ENCODE measurements at places on chromosomes 7 and 10.

DNA sequence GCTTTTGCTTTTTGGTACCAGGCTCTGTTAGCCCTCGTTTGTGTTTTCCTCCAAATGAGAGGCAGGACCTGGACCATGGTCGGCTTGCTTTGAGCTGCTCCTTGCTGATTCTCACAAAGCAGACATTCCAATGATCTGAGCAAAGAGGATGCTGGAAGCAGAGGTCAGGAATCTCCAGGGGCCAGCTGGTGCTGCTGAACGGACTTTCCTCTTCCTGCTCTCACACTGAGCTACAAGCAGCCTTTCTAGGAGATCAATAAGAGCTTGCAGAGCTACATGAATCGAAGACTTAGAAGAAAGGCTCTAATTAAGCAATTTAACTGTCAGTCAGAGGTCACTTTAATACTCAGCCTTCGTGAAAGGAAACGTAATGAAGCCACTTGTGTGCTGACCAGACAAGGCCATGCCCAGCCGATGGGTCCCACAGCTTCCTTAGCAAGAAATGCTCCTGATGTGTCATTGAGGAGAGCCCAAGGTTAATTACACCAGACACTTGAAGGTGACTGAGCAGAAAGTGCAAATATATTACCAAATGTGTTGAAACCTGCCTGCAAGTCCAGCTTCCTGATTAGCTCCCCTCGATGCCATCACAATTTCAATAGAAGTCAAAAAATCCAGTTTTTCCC is 151.3 kb upstream of the RSU1 start:
- no peak for DNase-seq

DNA sequence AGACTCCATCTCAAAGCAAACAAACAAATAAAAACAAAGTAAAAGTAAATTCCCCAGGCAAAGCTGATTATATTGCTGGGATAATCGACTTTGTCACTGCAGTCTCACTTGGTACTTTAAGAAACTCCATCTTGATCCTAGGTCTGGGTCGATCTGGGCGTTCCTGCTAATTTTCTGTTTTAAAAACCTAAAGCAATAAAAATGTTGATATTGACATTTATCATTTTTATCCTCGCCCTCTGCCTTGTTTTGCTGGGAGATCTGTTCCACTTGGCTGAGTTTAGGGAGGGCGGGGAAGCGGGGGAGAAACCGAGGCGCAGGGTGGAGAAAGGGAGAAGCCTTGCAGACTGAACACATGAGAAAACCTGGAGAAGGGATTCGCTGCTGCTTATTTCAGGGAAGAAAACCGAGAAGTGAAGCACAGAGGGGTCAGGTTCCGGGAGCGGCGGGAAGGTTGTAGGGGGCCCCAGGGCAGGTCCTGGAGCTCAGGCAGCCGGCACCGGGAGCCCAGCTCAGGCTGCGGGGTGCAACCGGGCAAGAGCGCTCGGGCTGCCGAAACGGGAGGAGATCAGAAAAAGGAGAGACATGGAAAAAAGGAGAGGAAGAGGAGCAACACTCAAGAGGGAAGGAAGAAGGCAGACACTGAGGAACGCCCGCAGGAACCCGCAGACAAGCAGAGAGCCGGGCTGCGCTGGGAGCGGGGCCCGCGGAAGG is 27.3 kb upstream of the KMT2C start:
- DNase-seq: no peak

GRCh38 chr7:29976673-29977415 is 12.8 kb downstream of the SCRN1 start:
- no peak for DNase-seq

- no peak for DNase-seq
These were observed 9.8 kb downstream of the ZNF775 start for GRCh38 chr7:150388709-150389531.

DNA sequence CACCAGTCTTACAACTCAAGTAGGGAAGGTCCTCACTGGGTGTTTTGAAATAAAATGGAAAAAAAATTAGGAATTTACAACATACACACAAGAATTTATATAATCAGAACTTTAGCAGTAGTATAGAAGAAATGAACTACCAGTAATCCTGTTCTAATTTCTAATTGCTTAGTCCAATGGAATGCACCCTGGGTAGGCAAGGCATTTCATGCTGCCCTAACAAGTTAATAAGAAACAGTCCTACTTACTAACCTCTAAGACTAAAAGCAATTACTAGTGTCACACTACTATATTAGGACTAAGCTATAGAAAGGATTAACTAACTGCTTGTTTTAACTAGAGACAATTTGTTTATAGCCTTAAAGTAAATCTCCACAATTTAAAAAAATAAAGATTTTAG is 158.1 kb downstream of the BTAF1 start:
- no peak for DNase-seq

GRCh38 chr10:61628875-61629513 is 33.7 kb upstream of the CABCOCO1 start:
- no peak for DNase-seq

- no peak for DNase-seq
These were observed 97.8 kb upstream of the BTBD16 start for GRCh38 chr10:122173337-122173736.

GRCh38 chr7:124059375-124059774 is 26.5 kb upstream of the TMEM229A start:
- no peak for DNase-seq

DNA sequence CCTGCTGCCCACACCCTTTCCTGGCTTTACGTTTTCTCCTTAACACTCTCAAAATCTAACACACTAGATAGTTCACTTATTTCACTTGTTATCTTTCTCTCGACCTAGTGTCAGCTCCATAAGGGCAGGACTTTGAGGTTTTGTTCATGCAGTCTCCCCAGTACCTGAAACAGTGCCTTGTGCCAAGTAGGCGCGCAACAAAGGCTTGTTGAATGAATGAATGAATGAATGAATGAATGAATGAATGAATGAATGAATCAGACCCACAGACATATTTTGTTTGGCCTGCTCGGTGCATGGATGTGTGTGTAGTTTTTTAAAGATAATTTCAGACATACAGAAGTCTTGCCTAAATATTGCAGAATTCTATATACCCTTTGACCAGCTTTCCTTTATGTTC is 6.2 kb downstream of the TYSND1 start:
- no peak for DNase-seq

GRCh38 chr7:72106405-72106804 is 305.7 kb downstream of the CALN1 start:
- no peak for DNase-seq

- no peak for DNase-seq
These were observed 100.1 kb downstream of the CACNB2 start for GRCh38 chr10:18240185-18240882.

GRCh38 chr10:110305767-110306451 is 1.2 kb upstream of the SMNDC1 start:
- DNase-seq: peak; percentile 81

DNA sequence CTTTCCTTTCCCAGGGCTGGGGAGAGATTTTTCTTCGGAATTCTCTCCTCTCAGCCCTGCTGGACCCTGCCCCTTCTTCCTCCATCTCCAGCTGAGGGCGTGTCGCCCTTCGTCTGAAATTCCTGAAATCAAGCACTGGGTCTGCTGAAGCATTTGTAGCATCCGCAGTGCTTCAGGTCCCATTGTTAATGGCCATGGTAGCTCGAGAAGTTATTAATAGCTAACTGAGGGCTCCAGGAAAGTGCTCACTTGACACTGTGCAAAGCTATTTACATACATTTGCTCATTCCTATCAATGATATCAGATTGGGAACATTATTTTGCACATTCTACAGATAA is 515 bp downstream of the FAM149B1 start:
- DNase-seq: no peak

- DNase-seq: no peak
These were observed 3.2 kb downstream of the GJD4 start for GRCh38 chr10:35608328-35608672.

DNA sequence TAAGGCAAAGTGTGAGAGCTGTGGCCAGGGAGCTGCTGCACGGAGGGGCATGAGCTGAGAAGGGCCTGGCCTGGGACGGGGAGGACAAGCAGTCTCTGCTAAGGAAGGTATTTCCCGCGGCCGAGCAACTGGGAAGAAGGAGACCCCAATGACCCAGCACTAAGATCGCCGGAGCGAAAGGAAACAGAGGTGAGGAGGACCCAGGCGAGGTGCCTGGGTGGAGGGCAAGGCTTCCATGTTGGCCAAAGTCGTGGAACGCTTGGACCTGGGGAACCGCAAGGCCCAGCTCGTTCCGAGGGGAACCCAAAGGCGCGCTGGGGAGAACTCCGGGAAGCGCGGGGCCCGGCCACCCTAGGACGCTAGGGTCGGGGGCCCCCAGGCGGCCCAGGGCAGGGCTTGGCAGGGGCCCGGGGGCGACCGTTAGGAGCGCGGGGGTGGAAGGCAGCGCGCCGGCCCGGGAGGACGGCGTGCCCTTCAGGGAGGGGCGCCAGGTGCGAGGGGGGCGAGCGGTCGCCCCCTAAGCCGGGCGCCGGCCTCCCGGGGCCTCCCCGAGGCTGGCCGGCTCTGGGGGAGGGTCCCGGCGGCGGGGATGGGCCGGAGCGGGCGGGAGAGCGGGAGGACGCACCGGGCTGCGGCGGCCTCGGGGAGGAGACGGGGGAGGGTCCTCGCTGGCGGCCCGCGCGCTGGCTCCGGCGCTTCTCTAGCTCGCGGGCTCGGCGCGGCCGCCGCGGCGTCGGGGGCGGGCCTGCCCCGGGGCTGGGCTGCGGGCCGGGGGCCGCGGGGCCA is 545 bp downstream of the GIGYF1 start:
- DNase-seq: peak; percentile 48

DNA sequence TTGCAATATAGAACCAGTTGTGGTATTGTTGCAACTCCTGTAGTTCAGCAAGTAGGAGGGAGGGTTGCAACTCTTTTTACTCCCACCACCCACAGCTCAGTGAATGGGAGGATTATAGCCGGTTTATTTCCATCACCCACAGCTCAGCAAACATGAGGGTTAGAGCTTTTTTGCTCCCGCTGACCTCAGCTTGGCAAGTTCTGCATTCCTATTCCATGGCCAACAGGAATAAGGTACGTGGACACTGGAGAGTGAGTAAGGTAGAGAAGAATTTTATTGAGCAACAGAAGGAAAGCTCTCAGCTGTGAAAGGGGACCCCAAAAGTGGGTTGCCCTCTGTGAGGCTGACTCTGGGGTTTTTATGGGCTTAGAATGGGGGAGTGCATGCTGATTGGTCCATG is 167.1 kb upstream of the SMIM30 start:
- no peak for DNase-seq

GRCh38 chr10:59829024-59829423 is 75.8 kb upstream of the MRLN start:
- no peak for DNase-seq
